ENCODE measurements at places on chromosomes 1 and 21. TPM values are rescaled to one million over a fixed set of nuclear protein-coding genes. Genes with fewer than 3 reads are reported as not detected.

The SHE gene
- total RNA-seq = 0.19 TPM

The TMPRSS3 gene
- not detected for total RNA-seq

- H3K27me3 ChIP-seq = no peaks in the 10 kb centered on the region
- peaks cover 59% of the 10 kb centered on the region for H3K4me1 ChIP-seq
- no peak overlapping the region for H3K4me3 ChIP-seq
These were observed 49.5 kb downstream of the SSBP3 start for GRCh38 chr1:54356680-54357147.

GRCh38 chr1:232589812-232590743 lies 39.9 kb downstream of the SIPA1L2 start:
- H3K27ac ChIP-seq = no peak overlapping the region
- no peak overlapping the region for H3K4me3 ChIP-seq
- H3K36me3 ChIP-seq = peaks cover 8% of the 10 kb centered on the region
- H3K27me3 ChIP-seq = no peaks in the 10 kb centered on the region

DNA sequence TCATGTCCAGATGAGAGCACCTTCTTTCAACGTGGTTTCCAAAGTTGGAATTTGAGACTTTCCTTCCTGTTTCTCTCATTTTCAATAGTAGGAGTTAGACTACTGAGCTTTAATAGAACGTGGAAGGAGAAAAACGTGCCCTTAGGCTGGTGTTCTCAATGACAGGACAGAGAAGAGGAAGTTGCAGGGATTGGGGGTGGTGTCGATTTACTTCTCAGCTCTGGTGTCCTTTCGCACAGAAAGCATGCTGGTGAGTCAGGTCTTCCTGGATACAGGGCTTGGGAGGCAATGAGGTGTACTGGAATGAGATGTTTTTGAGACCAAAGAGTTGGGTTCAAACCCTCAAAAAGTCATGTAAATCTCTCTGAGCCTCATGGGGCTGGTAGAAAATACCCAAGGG lies 67.1 kb downstream of the HIVEP3 start:
- H3K36me3 ChIP-seq = no peaks in the 10 kb centered on the region
- DNase-seq = no peak
- no peak overlapping the region for H3K4me3 ChIP-seq

DNA sequence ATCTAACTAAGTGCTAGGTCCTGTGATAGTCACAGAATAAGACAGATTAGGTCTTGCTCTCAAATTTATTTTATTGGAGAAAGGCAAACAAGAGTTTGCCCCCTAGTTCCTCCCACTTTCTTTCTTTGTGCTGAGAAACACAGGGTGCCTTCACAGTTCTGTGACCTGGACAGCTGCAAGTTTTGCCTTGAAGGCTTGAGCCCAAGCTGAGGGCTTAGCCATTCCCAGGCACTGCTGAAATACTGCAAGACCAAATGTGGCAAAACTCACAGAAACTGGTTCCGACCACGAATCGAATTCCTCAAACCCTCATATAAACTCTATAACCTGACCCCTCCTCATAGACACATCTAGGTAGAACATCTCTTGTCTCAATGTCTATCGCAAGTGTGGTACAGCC lies 227.9 kb downstream of the RERE start:
- peak overlapping the region; percentile 0 for H3K4me3 ChIP-seq
- H3K36me3 ChIP-seq = peaks cover 8% of the 10 kb centered on the region
- peaks cover 46% of the 10 kb centered on the region for H3K4me1 ChIP-seq
- H3K27me3 ChIP-seq = no peaks in the 10 kb centered on the region
- DNase-seq = no peak

All from neural crest cell (in vitro differentiated cells).